ENCODE measurements at places on chromosomes 12 and 14.

GRCh38 chr14:46940611-46941010 lies 289.0 kb upstream of the RPL10L start:
- DNase-seq = no peak

GRCh38 chr14:64940336-64940910 lies 2.1 kb downstream of the GPX2 start:
- no peak for DNase-seq

DNA sequence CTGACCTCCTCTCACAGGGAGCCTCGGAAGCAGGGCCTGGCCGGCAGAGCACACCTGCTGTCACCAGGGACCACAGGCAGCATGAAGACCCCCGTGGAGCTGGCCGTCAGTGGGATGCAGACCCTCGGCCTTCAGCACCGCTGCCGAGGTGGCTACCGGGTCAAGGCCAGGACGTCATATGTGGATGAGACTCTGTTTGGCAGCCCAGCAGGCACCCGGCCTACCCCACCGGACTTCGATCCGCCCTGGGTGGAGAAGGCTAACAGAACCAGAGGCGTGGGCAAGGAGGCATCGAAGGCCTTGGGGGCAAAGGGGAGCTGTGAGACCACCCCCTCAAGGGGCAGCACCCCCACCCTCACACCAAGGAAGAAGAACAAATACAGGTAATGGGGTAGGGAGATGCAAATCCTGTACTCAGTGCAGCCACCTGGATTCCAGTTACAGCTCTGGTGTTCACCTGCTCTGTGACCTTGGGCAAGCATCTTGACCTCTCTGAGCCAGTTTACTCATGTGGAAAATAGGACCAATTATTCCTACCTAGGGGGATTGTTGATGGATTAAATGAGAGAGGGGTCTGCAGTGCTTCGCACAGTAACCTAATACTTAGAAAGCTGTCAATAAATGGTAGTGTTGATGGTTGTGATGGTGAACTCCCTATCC lies 1.3 kb downstream of the RITA1 start:
- DNase-seq = no peak

- DNase-seq = no peak
Measured at GRCh38 chr14:78383060-78383459, 212.9 kb downstream of the NRXN3 start.

DNA sequence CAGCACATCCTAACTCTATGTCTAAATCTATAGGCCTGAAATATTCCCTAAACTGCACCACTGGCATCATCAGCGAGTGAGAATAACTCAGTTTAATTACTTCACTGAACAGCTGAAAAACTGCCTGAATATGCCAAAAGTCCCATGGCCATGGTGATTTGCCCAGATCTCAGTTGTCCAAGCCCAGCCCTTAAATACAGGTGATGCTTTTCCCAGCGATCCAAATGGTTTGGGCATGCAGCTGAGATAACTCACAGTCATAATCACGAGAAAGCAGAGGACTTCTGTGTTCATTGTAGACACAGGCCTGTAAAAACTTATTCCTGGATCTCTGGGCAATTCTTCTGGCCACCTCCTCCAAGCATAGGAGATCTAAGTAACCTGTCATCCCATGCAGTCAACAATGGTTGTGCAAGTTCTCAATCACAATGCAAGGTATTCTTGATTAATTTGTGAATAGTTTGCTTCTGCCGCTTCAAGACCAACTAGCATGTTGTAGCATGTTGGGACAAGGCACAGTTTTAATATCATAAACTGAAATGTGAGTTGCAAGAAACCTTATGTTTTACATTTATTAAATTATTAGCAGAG lies 40.5 kb downstream of the DUSP6 start:
- DNase-seq = no peak

GRCh38 chr12:110696283-110696682 lies 7.4 kb upstream of the HVCN1 start:
- DNase-seq = no peak

GRCh38 chr14:49853158-49853477 lies 530 bp upstream of the NEMF start:
- no peak for DNase-seq

- DNase-seq = no peak
Measured at GRCh38 chr14:32513571-32514009, 184.5 kb downstream of the AKAP6 start.

DNA sequence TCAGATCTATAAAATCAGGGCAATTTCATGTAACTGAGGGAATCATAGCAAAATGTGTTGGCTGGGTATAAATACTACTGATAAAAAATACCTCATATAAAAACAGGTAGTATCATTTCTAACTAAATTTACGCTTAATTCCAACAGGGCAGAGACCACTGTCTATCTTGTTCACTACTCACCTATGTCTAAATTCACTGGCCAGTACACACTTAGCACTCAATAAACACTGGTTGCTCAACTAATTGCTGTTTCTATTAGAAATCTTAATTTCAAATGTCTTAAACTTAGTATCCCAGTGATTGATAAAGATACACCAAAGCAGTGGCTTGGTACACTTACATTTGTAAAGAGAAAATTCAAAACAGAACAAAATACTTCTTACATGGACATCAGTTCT lies 55.6 kb downstream of the HNRNPC start:
- DNase-seq = no peak

GRCh38 chr12:9761419-9761781 lies 699 bp upstream of the CD69 start:
- no peak for DNase-seq

DNA sequence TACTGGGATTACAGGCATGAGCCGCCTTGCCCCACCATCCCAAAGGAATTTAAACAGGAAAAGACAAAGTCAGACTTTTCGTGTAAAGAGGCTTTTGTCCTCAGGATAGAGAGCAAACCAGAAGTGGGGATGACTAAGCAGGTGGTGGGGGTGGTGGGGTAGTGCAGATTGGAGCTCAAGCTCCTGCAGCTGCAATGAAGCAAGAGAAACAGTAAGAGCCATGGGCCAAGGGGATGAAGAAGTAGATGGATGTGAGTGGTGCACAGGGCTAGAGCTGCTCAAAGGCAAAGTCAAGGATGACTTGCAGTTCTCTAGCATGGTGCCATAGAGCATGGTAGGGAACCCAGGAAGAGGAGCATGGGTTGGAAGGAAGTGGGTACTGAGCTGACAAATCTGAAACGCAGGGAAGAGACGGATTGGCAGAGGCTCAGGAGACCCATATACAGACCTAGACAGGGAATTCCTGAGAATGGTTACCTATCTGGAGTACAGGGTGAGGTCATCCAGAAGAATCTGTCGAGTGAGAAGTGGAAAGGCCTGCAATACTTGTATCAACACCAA lies 11.4 kb upstream of the RNF34 start:
- no peak for DNase-seq

DNA sequence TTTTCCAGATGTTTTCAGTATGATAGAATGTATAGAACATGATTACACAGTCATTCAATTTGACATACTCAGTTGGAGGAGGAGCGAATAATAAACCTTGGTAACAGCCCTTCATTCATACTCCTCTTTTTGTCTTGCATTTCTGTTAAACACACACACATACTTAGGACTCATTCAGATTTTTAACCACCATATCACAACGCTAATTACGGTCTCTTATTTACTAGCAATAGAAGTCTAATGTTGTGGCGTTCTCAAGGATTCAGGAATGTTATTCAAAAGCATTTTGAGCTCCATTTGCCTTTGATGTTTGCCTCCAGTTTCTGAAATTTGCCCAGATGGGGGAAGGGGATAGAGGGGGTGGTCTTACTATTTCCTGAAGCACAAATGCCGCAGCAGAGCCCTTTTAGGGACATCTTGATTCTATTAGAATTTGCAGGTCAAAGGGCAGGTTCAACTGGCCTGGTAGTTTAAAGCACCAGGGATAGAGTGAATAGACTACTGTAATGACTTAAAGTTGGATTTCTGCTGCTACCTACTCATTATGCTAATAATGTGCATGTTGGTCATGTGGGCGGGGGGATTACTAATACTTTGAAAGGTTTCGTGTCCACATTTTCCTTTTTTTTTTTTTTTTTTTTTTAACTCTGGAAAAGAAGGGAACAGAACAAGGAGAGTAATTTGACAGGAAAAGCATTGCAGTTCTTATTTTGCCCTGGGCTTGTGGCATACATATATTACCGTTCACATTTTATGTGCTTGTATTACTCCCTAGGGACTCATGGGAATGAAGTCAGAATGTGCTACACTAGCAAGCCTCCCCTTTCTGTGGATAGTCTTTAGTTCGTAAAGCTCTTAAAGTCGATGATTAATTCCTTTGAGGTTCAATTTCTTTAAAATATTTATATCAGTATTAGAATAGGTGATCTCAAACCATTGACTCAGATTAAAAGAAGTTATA lies 226.8 kb downstream of the FBXL14 start:
- no peak for DNase-seq

- DNase-seq = no peak
Measured at GRCh38 chr14:62896932-62897456, 148.3 kb downstream of the KCNH5 start.

- no peak for DNase-seq
Measured at GRCh38 chr12:116520801-116521471, 38.2 kb upstream of the MAP1LC3B2 start.

DNA sequence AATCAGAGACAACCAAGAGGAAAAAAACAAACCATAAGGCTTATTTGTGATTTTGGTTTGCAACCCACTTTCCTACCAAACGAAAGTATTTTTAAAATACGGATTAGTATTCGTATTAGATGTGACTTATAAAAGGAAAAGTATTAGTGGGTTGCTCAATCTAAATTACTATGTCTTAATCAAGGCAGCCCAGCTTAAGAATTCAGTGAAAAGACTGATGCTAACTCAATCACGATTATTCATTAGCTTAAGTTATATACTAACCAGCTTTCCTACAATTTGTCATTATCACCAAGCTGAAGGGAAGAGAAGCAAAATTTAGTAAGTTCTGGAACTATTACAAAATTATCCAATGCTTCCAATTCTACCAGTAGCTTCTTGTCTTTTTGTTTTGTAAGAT lies 62.7 kb downstream of the FERMT2 start:
- no peak for DNase-seq

DNA sequence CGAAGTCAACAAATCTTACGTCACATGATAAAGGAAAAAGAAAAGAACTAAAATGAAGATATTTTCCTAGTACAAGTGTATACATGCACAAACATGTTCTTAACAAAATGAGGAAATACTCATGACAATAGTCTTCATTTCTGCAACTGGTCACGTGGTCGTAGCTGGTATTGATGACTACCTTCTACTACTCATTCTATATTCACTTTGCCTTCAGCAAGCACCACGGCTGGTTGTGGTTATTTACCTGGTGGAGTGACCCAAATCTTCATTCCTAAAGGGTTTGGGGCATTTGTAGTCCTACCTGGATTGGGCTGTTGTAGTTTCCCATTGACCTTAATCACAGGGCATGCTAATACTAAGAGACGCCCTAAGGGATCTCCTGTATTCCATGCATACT lies 51.2 kb downstream of the FIGNL2 start:
- no peak for DNase-seq

DNA sequence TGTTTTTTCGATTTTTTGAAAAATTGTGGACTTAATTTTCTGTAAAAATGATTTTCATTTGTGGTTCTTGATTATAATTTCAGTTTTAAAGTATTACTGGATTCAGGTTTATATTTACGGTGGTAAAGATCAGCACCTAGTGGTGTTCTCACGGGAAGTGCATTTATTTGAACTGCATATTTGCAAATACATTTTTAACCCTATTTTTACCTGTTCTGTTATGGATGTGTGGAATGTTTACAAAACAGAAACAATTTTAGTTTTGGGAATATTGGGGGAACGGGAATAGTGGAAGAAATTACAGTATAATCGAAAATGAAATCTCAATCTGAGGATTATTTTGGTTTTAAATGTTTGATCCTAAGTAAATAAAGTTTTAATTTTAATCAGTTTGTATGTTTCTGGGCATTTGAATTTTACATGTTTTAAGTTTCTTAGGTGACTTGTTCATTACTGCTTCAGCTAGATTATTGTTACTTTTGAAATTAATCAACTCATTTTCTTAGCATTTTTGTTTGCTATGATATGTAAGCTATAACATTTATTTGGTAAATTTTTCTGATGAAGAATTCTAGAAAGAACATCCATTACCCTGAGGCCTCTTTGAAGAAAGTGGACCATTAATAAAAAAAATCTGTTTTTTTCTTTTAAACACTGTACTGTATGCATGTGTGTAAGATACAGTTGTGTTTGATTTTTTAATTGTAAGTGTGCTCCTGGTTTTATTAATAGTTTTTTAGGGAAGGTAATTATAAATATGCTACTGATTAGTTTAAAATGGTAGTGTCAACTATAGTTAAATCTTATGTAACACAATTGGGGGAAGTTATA lies 942 bp downstream of the ATF7IP start:
- DNase-seq = peak; percentile 66

DNA sequence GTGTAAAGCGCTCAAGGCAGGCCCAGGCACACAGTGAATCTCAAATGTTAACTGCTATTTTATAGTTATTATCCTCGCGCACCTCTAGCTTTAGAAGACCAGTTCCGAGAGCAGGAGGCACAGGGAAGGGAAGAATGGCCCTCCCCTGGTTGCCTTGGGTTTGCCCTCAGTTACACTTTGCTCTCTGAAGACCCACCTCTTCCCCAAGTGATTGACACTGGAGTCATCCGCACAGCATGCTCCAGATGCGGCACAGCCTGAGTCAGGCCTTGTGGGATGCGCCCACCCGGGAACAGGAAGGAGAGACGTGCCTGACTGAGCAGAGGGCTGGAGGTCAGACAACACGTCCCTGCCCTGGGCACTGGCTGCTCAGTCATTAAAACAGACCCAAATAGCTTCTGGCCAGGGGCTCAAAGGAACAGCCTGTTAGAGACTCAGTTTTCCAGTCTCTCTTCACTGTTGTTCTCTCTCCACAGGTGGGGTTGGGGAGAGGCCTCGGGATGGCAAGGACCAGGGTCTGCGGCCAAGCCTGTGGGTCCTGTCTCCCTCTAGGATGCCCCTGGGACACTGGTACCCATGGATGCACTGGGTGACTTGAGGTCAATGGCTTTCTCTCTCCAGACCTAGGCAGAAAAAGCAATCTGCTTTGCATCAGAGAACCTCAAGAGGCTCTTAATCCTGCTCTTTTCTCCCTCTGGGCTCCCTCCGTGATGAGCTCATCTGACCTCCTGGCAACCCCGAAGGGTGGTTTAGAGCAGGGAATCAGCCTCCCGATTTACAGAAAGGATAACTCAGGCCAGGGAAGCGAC lies 13.6 kb upstream of the MLXIP start:
- DNase-seq = peak; percentile 96

GRCh38 chr14:56328021-56328420 lies 209.8 kb downstream of the PELI2 start:
- DNase-seq = no peak

DNA sequence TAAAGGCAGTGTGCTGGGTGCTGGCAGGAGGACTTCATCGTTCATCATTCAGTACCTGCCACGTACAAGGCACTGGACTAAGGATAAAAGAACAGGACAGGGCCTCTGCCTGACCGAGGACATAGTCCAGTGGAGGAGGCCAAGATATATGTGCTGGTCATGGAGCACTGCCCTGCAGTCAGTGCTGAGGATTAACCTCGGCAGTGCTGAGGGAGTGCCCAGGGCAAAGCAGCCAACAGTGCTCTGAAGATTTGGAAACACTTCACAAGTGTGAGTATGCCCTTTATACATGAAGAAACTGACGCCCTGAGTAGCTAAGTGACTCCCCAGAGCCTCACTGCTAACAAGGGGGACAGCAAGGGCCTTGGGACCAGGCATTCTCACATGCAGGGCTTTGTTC lies 71.4 kb upstream of the RFX4 start:
- no peak for DNase-seq

- no peak for DNase-seq
Measured at GRCh38 chr12:98771811-98772752, 127.0 kb downstream of the APAF1 start.

- DNase-seq = peak; percentile 58
Measured at GRCh38 chr12:6684609-6685008, 4.6 kb downstream of the ZNF384 start.
